NCI-H774 (cell line): ENCODE measurements at places on chromosomes 1 and 21.

GRCh38 chr21:44761747-44762208, 39.8 kb downstream of the UBE2G2 start:
- no peak for DNase-seq

GRCh38 chr1:30520476-30520875, 202.9 kb downstream of the MATN1 start:
- DNase-seq, result no peak

DNA sequence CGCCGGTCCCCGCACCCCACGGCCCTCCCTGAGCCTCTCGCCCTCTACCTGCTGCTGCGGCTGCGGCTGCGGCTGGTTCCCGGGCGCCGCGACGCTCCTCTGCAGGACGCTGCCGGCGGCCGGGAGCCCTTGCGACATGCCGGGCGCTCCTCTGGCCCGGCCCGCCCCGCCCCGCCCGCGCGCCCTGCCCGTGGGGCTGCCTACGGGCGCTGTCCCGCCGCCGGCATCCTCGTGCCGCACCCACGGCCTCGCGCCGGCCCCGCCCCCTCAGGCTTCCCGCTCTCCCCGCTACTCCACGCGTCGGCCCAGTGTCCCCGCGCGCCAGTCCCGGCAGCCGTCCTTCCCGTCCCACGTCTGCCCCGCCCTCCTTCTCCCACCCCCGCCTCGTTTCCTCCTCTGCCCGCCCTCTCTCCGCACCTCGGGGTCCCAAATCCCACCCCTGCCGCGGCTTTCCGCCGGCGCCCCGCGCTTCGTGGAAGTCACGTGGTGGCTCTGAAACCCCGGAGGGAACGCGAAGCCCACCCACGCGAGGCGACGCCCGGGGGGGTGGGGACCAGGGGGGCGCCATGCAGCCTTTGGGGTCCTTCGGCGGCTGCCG, at the start of gene BATF3:
Gene BATF3 (minus strand): TSS at position 216 of the 598 bp plus-strand sequence. CDS start 78 bp downstream, at position 138.
- DNase-seq, result no peak

GRCh38 chr1:107443027-107443426, 302.2 kb downstream of the NTNG1 start:
- DNase-seq, result no peak

GRCh38 chr1:33176362-33176850, 5.4 kb downstream of the TRIM62 start:
- no peak for DNase-seq

- no peak for DNase-seq
Observed at GRCh38 chr1:166166329-166166697, 488 bp downstream of the FAM78B start.

- DNase-seq, result peak; percentile 58
Observed at GRCh38 chr21:43959231-43960116, 52.6 kb upstream of the TRAPPC10 start.

GRCh38 chr1:181353526-181353925, 129.8 kb upstream of the CACNA1E start:
- no peak for DNase-seq

GRCh38 chr1:166340709-166341108, 173.9 kb upstream of the FAM78B start:
- no peak for DNase-seq

DNA sequence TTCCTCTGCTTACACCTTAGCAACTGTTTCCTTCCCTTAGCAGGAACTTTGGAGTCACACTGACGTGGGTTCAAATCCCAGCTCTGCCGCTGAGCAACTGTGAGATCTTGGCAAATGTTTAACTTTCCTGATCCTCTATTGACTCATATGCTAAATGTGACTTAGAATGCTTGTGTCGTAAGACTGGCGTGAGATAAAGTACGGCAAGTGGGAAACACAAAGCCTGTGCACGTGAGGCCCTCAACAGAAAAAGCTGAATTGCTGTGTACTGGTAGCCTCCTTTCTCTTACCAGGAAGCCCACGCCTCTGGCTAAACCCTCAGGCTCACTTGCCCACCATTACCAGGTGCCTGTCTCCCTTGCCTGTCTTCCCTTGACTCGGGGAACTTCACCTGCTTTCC, 135.4 kb upstream of the TNR start:
- DNase-seq, result no peak

GRCh38 chr1:23273450-23274133, 56.3 kb upstream of the HTR1D start:
- DNase-seq, result no peak

GRCh38 chr1:150881331-150882070, 5.1 kb upstream of the ARNT start:
- DNase-seq, result no peak

GRCh38 chr1:8698937-8699447, 118.4 kb downstream of the RERE start:
- DNase-seq, result no peak

DNA sequence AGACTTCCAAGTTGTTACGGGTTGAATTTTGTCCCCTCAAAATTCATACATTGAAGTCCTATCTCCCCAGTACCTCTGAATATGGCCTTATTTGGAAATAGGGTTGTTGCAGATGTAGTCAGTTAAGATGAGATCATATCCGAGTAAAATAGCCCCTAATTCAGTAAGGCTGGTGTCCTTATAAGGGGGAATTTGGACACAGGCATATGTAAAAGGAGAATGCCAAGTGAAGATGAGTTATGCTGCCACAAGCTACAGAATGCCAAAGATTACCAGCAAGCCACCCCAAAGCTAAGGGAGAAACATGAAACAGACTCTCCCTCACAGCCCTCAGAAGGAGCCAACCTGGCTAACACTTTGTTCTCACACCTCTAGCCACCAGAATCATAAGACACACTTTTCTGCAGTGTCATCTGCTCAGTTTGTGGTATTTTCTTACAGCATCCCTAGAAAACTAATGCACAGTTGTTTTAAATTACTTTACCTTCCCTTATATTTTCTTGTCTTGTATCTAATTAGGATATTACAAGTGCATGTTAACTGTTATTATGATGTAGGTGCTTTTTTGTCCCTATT, 43.3 kb upstream of the PRDX6 start:
- DNase-seq, result no peak
